ENCODE measurements at places on chromosomes 16 and 17. TPM values are rescaled to one million over a fixed set of nuclear protein-coding genes. Genes with fewer than 3 reads are reported as not detected.

The WBP2 gene
- 23.1 TPM for total RNA-seq

The KRT17 gene
- 0.09 TPM for total RNA-seq

The TNFSF12 gene
- total RNA-seq: 6.3 TPM

The KLHL10 gene
- under 0.01 TPM for total RNA-seq

The SEPTIN1 gene
- not detected for total RNA-seq

The SLC4A1 gene
- total RNA-seq: not detected

The FOXF1 gene
- 0.33 TPM for total RNA-seq

The TBX21 gene
- total RNA-seq: under 0.01 TPM

The TBC1D3K gene
- total RNA-seq: not detected

The CD300LG gene
- total RNA-seq: under 0.01 TPM

The NCBP3 gene
- total RNA-seq: 14.8 TPM

The TMC8 gene
- total RNA-seq: 0.17 TPM

The OR4D1 gene
- total RNA-seq: not detected

The GPR139 gene
- total RNA-seq: not detected

The RAB37 gene
- total RNA-seq: 0.22 TPM

The CCL16 gene
- total RNA-seq: 0.11 TPM

The MPP2 gene
- 0.11 TPM for total RNA-seq

All from dermis lymphatic vessel endothelial cell (primary cell).